ENCODE measurements at places on chromosomes 12 and 14. TPM values are rescaled to one million over a fixed set of nuclear protein-coding genes. Genes with fewer than 3 reads are reported as not detected.

GRCh38 chr12:65778258-65779090, 45.8 kb upstream of the HMGA2 start:
- DNase-seq = no peak

- no peak for DNase-seq
Observed at GRCh38 chr14:59214702-59215302, 26.3 kb downstream of the DAAM1 start.

GRCh38 chr12:65209655-65210043, 40.3 kb downstream of the LEMD3 start:
- DNase-seq = no peak

GRCh38 chr12:26940516-26941214, 2.4 kb downstream of the FGFR1OP2 start:
- no peak for DNase-seq

Gene KRT71
- total RNA-seq = not detected

Data from spinal cord (tissue), 10 donors.